ENCODE measurements at places on chromosomes 16 and 17.

GRCh38 chr17:32487473-32488176 lies 832 bp downstream of the CDK5R1 start:
- no peak for DNase-seq

- DNase-seq = no peak
These were observed 338.9 kb upstream of the C16orf82 start for GRCh38 chr16:26727848-26728247.

- DNase-seq = no peak
These were observed 819.9 kb downstream of the KCNJ2 start for GRCh38 chr17:70989280-70989679.

- DNase-seq = no peak
These were observed 12.6 kb upstream of the CEP20 start for GRCh38 chr16:15900901-15901500.

GRCh38 chr16:72050769-72051464 lies 3.4 kb upstream of the HP start:
- peak; percentile 26 for DNase-seq

DNA sequence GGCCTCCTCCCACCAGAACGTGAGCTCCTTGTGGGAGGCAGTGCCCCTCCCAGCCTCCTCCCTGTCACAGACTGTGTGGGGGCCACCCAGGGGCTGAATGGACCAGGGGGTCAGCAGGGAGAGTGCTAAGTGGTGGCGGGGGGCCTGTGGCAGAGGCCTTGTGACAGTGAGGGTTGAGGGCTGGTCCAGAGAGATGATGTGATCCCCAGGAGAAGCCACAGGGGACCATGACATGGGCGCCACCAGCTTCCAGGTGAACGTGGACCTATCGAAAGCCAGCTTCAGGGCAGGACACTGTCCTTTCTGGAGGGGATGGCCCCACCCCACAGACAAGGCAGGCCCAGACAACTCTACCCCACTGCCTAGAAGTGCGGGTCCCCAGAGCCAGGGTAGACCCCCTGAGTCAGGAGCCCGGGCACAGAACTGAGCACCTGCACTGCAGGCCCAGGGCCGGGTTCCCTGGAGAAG lies 3.1 kb downstream of the SPSB3 start:
- no peak for DNase-seq

DNA sequence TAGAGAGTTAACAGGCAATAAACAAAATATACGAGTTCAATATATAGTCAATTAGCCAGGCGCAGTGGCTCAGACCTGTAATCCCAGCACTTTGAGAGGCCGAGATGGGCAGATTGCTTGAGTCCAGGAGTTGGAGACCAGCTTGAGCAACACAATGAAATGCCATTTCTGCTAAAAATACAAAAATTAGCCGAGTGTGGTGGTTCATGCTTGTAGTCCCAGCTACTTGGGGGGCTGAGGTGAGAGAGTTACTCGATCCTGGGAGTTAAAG lies 69.8 kb upstream of the TOB1 start:
- DNase-seq = no peak

- DNase-seq = peak; percentile 84
These were observed 23.2 kb downstream of the LSM12 start for GRCh38 chr17:44043272-44043696.

GRCh38 chr17:49071106-49071505 lies 61.5 kb upstream of the B4GALNT2 start:
- no peak for DNase-seq

DNA sequence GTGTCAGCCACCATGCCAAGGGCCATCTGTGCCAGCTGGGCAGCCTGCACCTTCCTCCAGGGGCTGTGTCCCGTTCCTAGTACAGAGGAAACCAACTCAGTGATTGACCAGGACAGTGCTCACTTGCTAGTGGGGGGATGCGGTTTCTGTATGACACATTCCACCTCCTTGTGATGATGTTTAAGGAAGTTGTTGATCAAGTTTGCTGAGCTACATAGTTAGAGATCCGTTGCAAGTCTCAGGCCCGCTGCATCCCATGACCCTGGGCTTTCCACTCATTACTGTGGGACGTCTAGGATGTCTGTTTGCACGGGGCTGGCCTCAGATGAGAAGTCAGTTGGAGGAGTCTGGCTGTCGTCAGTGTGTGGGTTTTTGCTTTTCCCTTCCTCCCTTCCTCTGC lies 33.6 kb downstream of the RNF213 start:
- DNase-seq = peak; percentile 91

- no peak for DNase-seq
These were observed 6.8 kb downstream of the TK1 start for GRCh38 chr17:78180083-78180482.

DNA sequence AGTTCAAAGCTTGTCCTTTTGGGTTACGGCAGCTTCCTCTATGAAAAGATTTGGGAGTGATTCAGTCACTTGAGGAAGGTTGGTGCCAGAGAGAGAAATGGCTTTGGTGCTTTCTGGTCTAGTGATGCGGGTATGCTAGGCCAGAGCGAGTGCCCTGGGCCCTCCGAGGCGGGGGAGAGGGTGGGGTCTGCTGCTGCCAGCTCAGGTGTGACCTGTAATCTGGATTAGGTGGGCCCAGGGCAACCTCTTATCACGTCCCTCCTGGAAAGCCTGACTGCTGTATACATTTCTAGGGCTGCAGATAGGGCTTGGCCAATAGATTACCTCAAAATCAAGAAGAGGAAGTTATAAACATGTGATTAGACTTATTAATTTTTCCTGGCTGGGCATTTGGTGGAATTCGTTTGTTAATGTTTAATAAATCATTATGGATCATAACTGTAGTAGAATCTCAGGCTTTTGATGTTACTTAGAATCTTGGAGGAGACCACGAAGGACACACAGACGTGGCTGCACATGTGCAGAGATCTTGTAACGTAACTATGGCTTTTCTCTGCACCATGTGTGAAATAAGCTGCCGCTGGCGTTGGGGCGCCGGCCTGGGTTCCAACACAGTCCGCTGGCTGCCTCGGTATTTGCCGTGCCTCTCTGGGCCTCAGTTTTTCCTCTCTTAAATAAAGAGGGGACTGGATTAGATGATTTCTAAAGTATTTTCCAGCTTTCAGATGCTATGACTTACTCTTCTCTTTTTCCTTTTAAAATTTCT lies 1.2 kb downstream of the IRF8 start:
- DNase-seq = peak; percentile 36

- DNase-seq = peak; percentile 73
These were observed 5.0 kb downstream of the RNF227 start for GRCh38 chr17:7911116-7911515.

DNA sequence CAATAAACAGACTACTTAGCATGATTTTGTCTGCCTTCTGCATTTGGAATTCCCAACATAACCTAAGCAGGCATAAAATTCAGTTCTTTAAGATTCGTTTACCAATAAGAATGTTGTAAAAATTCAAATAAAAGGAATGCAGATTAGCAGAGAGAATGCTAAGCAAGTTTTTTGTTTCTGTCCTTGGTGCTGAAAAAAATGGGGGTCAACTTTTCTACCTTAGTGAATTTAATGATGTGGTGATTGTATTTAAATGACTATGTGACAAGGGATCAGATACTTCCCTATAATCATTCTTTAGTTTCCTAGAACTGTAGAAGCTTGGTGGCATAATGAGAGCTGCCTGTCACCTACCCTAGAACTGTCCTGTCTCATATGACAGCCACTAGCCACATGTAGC lies 159.5 kb downstream of the RBFOX1 start:
- DNase-seq = no peak

GRCh38 chr16:47848421-47849109 lies 307.2 kb downstream of the ABCC12 start:
- no peak for DNase-seq

- DNase-seq = no peak
These were observed 15.1 kb upstream of the RASD1 start for GRCh38 chr17:17511293-17511741.
